Left cardiac atrium (tissue), 4 donors: ENCODE measurements at places on chromosomes 5 and 9. TPM values are rescaled to one million over a fixed set of nuclear protein-coding genes. Genes with fewer than 3 reads are reported as not detected.

JAKMIP2 gene
- total RNA-seq: 0.53 TPM

SPATA31C1 gene
- total RNA-seq: not detected

PCDHB7 gene
- 1.7 TPM for total RNA-seq

PIP5K1B gene
- 47.0 TPM for total RNA-seq

DMRT3 gene
- total RNA-seq: not detected

BAAT gene
- not detected for total RNA-seq
